NCI-H2107 (cell line): ENCODE measurements at places on chromosomes 16 and 17.

DNA sequence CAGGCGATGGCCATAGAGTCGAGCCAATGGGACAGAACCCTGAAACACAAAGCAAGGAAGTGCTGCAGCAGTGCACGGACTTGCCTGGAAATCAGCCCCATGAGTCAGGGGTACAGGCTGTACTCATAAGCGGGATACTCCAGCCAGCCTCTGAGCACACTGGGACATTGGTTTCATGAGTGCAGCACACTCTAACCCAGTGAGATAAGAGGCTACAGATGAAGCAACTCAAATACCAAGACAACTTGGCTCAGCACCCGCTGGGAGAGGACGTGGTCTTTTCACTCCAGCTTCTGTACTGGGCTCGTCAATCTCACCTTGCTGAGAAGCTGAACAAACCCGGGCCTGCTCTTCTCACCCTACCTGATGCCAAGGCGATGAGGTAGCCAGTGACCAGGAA lies 98.2 kb downstream of the AXIN2 start:
- DNase-seq: no peak

- no peak for DNase-seq
Measured at GRCh38 chr17:77141846-77142449, 1.2 kb downstream of the SEC14L1 start.

- DNase-seq: no peak
Measured at GRCh38 chr17:43176119-43176570, 5.1 kb downstream of the NBR1 start.

- no peak for DNase-seq
Measured at GRCh38 chr17:29079433-29079832, 36.5 kb downstream of the PIPOX start.

DNA sequence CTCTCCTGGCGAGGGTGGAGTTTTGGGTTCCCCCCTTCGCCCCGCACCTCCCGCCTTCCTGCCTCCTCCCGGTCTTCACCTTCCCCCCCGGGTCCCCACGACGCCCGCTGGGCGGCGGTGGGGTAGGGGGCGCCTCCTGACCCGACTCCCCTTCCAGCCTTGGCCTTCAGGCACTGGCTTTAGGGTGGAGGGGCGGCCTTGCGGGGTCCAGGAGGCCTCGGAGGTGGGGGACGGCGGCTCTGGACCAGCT lies 2.4 kb downstream of the SLC16A3 start:
- DNase-seq: no peak

DNA sequence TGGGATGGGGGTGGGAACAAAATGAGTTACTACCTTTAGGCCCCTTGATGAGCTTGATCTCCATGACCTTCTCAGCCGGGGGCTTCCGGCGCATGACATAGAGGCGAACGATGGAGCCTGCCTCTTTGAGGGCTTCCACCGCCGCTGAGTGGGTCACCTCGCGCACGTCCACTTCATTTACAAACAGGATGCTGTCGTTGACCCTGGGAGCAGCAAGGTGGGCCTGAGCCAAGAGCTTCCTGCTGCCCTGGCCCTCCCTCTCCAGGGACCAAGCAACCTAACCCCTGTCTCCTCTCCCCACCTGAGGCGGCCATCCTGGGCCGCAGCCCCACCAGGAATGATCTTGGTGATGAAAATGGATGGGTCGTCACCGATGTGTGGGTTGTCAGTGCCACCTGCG lies 16.2 kb downstream of the DLG4 start:
- no peak for DNase-seq
